ENCODE measurements at places on chromosomes 11 and 22.

DNA sequence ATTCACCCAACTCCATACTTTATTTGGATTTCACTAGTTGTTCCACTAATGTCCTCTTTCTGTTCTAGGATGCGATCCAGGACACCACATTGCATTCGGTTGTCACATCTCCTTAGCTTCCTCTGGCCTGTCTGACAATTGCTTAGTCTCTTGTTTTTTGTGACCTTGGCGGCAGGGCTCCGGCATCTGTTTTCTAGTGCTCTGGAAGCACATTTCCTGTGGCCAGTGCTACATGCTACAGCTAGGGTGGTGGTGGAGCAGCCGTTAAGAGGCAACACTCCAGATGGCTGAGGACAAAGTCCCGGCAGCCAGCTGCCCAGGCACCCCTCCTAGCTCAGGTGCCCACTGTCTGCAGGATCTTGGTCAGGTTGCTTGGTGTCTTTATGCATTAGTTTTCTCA, 6.8 kb downstream of the STX3 start:
- DNase-seq: no peak

- no peak for DNase-seq
Observed at GRCh38 chr11:8828046-8828445, 82.9 kb upstream of the AKIP1 start.

GRCh38 chr11:5476186-5476819, 12.2 kb upstream of the OR52D1 start:
- no peak for DNase-seq

DNA sequence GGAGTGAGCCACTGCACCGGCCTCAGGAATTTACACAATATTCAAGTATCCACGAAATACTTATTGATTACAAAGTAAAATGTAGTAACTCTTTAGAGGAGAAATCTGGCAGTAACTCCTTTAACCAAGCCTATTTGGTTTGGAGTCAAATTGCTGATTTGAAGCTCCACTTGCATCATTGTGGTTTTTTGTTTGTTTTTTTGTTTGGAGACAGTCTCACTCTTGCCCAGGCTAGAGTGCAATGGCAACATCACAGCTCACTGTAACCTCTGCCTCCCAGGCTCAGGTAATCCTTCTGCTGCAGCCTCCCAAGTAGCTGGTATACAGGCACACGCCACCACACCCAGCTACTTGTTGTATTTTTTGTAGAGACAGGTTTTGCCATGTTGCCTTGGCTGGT, 6.4 kb upstream of the QSER1 start:
- DNase-seq: no peak

GRCh38 chr11:103862802-103863174, 173.7 kb upstream of the DDI1 start:
- DNase-seq: no peak

DNA sequence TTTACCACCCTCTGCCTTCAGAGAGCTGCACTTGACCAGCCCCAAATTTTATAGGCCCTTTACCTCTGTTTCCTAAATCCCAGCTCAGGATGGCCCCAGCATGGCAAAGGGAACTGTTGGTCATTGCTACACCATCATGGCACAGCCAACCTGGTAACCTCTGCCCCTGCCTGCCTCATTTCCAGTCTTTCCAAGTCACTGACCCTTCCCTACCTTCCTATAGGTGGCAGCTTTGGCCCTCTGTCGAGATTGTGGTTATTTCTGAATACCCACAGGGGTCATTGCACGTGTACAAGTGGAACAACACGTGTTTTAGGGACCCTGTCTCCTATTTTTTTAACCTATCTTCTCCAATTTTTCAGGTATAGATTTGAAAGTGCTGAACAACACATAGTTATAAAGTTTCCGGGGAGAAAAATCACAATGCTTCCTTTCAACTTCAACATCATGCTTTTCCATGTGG, 2.8 kb downstream of the GALNT18 start:
- no peak for DNase-seq

DNA sequence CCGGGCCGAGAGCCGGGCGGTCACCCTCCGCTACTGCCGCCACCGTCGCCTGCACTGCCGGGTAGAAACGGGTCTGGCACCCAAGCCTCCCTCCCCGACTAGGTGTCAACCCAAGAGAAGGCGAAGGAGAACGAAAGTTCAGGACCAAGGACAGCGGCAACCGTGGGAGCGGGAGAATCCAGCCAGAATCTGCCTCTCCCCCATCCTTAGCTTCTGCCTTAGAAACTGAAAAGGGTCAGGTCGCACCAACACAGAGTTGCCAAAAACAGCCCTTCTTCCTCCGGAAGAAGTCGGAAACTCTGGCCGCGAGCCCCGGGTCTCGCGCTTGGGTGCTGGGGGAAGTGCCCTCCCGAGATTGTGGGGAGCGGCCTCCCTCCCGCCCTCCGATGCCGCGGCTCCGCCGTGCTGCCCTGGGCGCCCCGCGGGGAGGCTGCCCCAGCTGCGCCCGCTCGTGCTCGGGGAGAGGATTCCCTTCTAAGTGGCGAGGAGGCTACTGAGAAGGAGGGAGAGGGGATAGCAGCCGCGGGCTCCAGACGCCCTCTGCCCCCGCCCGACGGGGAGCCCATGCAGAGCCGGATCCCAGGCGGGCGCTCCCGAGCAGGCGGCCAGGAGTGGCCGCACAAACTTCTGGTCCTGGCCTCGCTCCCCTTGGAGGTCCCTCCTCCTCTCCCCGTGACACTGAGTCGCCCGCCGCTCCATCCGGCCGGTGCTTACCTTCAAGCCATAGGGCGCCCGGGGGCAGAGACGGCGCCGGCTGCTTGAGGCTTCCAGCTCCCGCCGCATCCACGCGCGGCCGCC, 637 bp downstream of the DRD2 start:
- DNase-seq: no peak

DNA sequence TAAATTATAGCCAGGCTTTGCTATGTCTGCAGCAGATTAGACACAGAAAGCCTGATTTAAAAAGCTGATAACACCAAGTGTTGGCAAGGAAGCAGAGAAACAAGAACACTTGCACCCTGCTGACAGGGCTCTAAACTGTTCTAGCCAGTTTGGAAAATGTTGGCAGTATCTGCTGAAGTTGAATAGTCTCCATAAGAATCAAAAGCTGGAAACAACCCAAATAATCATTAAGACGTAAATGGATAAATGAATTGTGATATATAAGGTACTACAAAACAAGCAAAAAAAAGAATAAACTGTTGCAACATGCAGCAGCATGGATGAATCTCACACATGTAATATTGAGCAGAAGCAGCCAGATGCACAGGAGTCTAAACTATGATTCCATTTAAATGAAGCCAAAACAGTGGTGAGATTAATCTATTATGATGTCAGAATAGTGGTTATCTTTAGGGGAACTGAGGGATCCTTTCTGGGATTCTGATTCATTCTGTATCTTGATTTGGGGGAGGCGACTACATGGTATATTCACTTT, 40.4 kb upstream of the ADORA2A start:
- DNase-seq: no peak

GRCh38 chr11:37511425-37511933, 913.4 kb upstream of the RAG2 start:
- DNase-seq: no peak

DNA sequence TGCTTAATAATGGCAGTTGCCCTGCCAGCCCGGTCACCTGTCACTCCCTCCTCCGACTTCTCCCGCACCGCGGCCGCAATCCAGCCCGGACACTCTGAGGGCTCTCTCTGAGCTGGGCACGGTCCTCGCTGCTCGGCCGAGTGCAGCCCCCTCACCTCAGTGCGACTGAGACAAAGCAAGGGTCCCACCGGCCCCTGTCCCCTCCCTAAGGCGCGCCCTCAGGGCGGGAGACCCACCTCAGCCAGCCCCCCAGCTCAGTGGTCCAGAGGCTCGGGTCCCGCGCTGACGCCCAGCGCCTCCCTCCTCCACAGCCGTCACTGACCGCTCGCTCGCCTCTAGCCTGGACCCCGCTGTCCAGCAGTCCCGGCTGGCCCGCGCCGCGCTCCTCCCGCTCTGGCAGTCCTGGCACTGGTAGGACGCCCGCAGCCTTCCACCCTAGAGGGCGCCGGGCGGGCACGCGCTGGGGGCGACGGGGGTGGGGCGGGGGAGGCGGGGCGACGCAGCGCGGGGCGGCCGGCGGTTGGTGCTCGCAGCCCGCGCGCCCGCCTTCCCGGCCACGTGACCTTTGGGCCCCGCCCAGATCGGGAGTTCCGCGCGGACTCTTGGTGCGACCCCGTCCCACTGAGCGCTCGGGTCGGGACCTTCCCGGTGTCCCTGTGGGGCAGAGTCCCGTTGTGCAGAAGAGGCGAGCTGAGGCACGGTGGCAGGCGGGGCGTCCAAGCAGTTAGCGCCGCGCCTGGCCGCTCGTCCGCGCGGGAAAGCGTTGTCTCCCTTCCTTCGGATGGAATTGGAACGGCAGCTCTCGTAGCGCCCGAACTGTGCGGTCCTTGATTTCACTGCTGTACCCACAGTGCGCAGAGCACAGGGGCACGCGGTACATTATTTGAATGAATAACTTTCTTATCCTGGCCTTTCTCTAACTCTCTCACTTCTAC, 7.8 kb upstream of the L3MBTL2 start:
- peak; percentile 40 for DNase-seq

- peak; percentile 84 for DNase-seq
Observed at GRCh38 chr11:94705891-94706615, 62.1 kb upstream of the AMOTL1 start.

GRCh38 chr11:65150509-65151299, 16.4 kb upstream of the SYVN1 start:
- peak; percentile 27 for DNase-seq

DNA sequence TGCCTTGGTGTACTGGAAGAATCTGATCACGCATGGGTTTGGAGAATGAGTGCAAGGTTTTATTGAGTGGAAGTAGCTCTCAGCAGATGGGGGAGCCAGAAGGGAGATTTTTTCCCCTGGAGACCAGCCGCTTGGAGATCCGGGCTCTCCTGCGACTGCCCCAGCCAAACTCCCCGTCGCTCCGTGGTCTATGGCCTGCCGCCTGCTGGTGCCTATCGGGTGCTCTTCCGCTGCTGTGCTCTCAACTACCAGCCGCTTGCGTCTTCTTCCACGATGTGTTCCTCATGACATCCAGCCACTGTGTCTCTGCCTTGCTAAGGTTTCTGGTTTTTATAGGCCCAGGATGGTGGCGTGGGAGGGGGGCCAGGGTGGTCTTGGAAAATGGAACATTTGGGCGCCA, 145.6 kb upstream of the UBASH3B start:
- no peak for DNase-seq

GRCh38 chr22:36377022-36377631, 10.6 kb downstream of the MYH9 start:
- DNase-seq: no peak

All from NCI-H446 treated with DMSO at 0.1 percent for 48 hours (cell line).